Fibroblast of lung (primary cell): ENCODE measurements at places on chromosomes 11 and 22.

DNA sequence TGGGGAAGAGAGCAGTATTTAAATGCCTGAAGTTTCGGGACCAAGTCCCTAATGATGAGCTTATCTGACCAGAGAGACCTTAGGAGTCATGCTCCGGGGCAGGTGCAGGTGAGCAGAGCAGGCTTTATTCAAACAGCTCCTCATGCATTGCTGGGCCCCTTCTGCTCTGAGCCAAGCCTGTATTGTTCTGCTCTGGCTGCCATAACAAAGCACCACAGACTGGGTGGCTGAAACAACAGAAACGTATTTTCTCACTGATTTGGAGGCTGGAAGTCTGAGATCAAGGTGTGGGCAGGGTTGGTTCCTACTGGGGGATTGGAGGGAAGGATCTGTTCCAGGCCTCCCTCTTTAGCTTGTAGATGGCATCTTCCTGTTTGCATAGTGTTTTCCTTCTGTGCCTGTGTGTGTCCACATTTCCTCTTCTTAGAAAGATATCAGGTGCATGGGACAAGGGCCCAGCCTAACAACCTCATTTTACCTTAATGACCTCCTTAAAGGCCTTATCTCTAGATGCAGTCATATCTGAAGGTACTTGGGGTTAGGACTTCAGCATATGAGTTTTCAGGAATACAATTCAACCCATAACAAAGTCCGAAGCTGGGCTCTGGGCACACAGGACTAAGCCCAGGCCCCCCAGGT is 97.1 kb upstream of the PARVA start:
- no peak for DNase-seq

DNA sequence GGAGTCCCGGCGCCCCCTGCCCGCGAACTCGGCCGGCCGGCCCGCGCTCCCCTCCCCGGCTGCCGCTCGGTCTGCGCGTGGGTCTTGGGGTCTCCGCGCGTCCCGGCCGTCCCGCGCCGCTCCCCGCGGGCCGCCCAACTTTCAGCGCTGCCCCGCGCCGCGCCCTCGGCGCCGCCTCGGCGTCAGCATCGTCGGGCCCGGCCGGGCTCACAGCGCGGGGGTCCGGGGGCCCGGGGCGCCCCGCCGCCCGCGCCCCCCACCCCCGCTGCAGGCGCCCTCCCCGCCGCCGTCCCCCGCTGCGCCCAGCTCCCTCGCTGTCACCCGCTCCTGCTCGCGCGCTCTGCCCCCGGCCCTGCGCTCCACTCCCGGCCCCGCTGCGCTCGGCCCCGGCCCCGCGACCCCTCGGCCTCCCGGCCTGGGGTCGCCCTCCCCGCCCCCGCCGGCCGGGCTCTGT is at the start of gene KCNJ4:
KCNJ4 (minus strand) TSS at position 124 of the 454 bp plus-strand sequence. CDS start 27,067 bp downstream, outside the sequence.
- DNase-seq = no peak

DNA sequence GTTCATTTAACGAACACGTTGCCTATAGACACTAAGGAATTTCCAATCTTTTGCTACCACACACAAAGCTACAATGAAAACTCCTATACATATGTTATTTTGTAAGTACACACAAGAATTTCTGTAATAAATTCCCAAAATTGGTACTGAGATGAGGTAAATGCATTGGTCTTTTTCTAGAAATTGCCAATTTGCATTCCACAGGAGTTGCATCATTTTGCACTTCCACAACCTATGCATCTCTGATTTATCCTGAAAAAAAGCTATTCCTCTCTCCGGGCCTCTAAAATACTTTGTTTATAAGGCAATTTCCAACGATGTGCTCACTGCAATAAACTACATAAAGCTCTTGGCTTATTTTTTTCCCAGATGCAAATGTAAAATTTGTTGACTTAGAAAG is 24.9 kb downstream of the IMMP1L start:
- DNase-seq = no peak

GRCh38 chr11:76156971-76157427 is 49.3 kb downstream of the WNT11 start:
- no peak for DNase-seq

GRCh38 chr11:30935861-30936260 is 349.7 kb upstream of the MPPED2 start:
- peak; percentile 60 for DNase-seq

DNA sequence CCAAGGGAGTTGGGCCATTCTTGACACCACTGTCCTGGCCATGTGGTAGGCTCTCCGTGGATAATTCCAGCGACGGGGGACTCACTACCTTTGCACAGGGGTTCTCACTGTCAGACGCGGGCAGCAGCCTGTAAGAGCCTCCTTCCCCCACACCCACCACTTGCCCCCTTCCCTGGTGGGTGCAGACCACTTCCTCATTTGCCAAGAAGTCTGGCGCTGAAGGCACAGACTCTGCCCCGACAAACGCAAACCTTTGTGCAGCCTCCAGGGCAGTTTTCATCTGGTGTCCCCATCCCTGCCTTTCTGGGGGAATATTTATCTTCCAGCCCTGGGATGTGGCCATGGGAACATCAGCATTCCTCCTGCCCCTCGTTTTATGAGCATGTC is 422.5 kb downstream of the SHANK2 start:
- DNase-seq = no peak

DNA sequence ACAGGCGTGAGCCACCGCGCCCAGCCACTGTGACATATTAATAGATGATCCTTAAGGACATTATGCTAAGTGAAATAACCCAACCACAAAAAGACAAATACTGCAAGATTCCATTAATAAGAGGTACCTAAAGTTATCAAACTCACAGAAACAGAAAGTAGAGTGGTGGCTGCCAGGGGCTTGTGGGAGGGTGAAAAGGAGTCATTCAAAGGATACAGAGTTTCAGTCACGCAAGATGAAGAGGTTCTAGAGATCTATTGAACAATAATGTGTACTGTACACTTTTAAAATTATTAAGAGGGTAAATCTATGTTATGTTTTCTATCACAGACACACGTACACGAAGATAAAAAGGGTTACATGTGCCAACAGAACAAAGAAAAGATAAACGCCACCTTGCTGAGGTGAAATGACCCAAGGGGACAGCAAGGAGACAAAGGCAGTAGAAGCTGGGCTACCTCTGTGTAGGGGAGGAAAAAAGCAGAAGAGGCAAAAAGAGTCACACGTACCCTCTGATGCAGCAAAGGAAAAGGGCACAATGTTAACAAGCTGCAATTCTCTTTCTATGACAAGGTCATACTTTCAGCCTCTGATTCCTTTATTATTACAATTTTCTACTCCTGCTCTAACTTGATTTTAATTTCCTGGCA is 65.3 kb downstream of the AMBRA1 start:
- no peak for DNase-seq

GRCh38 chr11:83317757-83318690 is 31.9 kb upstream of the CCDC90B start:
- no peak for DNase-seq

DNA sequence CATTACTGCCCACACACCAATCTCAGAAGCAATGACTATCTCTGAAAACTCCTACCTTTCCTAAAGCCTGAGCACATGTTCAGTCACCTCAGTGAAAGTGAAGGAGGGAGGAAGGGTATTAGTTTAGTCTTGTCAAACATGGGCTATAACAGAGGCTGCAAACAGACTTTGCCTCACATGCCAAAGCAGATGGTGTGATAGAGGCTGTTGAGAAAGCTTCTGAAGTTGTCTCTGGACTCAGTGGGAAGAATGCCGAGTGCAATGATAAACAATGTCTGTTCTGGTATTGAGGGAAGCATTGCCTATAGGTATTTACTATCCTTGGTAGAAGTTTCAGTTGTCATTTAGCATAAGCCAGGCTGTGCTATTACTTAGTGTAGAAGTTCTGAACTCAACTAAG is 314.5 kb upstream of the CCDC90B start:
- no peak for DNase-seq

GRCh38 chr11:23502389-23502788 is 642.1 kb upstream of the CCDC179 start:
- no peak for DNase-seq

- no peak for DNase-seq
Measured at GRCh38 chr11:59769111-59769510, 13.9 kb downstream of the STX3 start.

DNA sequence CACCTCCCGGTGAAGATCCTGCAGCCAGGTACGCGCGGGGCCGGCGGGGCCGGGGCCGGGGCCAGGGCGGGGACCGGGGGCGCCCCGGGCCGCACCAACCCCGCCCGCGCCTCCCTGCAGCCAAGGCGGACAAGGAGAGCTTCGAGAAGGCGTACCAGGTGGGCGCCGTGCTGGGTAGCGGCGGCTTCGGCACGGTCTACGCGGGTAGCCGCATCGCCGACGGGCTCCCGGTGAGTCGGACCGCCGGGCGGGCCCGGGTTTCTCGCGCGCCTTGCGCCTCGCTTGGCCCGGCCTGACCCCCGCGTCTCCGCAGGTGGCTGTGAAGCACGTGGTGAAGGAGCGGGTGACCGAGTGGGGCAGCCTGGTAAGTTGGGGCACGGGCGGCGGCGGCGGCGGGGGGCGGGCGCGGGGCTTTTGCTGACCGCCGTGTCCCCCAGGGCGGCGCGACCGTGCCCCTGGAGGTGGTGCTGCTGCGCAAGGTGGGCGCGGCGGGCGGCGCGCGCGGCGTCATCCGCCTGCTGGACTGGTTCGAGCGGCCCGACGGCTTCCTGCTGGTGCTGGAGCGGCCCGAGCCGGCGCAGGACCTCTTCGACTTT is 531 bp downstream of the PIM3 start:
- no peak for DNase-seq

- DNase-seq = no peak
Measured at GRCh38 chr11:115396533-115396932, 107.7 kb downstream of the CADM1 start.

DNA sequence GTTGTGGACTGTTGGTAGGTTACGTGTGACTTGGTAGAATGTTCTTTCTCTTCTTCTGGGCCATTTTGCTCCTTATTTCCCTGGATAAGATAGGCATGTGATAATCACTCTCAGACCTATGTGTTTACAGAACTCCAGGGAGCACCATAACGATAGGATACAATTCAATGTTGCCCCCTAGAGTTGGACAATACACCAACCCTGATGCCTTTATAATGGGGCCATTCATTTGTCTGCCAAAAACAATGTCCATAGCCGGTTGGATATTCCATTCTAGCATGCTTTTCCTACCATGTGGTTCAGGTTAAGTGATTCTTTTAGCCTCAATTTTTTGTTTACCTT is 60.5 kb downstream of the APIP start:
- no peak for DNase-seq

DNA sequence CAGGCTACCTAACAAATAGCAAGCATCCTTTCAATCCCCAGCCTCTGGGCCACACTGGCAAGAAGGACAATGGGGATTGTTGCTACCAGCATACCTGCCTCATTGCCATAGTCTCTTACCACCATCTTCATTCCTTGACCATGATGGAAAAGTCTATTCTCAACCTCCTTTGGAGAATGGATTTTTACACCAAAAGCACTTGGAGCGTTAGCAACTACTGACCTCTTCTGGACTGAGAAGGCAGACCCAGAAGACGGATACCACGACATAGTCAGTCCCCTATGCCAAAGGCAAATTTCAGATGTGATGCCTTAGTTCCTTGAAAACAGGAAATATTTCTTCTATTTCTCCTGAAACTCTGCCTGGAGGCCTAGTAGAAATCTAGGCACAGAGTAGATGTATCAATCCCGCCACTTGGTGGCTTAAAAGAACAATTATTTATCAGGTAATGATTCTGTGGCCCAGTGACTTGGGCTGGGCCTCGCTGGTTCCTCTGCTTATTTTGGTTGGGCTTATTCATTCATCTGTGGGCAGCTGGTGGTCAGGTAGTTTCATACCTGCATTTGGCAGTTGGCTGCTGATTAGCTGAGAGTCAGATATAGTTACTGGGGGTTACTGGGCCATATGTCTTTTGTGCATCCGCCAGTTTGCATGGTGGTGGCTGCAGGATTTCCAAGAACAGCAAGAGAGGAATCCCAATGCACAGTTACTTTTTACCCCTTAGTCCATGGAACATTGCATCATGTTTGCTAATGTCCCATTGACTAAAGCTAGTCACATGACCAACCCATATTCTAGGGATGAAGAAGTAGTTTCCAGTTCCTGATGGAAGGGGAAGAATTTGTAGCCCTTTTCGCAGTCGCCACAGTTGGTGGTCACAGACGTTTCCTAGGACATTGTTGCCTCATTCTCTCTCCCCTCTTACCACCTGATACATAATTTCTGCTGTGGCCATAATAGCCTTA is 75.2 kb downstream of the DHCR7 start:
- DNase-seq = peak; percentile 56

DNA sequence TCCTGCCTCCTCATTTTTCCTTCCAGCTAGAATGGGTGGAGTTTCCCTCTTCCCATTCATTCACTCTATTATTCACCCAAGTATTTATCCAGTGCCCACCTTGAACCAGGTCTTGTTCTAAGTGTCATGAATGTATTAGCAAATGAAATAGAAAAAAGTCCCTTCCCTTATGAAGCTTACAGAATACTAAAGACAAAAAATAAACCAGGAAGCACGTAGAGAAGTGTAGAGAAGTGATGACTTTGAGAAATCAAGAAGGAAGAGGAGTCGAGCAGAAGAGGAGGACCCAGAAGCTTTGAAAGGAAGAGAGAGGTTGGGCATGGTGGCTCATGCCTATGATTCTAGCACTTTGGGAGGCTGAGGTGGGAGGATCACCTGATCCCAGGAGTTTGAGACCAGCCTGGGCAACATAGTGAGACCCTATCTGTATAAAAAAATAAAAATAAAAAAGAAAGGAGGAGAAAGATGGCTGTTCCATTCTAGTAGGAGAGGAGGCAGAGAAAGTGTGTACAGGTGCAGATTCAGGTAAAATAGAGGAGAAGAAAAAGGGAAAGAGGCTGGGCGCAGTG is 17.1 kb upstream of the SYVN1 start:
- DNase-seq = no peak

DNA sequence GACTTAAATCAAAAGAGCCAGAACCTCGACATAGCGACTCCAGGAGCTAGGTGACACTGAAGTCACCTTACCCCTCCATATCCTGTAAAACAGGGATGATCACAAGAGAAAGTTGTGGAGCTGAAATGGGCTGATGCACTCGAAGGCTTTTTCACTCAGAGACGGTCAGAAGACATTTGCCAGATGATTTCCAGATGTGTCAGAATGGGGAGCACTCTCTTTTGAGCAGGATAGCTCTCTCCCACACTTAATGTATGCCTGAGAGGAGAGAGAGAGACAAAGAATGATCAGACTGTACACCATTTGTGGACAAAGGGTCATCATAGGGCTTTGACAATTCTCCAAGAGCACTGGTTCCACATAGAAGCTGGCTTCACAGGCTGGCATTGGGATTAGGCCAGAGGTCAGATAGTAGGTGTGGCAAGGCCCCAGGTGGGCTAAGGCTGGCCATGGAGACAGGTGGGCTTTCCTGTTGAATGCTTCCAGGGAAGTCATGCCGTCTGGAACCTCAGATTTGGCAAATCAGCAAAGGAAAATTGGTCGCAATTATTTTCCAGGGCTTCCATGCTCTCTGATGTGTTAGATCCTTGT is 42.3 kb upstream of the ETS1 start:
- DNase-seq = no peak
